NCI-H446 (cell line): ENCODE measurements at places on chromosomes 5 and 9.

- DNase-seq = no peak
These were observed 117.4 kb downstream of the PRKACG start for GRCh38 chr9:68896486-68896885.

DNA sequence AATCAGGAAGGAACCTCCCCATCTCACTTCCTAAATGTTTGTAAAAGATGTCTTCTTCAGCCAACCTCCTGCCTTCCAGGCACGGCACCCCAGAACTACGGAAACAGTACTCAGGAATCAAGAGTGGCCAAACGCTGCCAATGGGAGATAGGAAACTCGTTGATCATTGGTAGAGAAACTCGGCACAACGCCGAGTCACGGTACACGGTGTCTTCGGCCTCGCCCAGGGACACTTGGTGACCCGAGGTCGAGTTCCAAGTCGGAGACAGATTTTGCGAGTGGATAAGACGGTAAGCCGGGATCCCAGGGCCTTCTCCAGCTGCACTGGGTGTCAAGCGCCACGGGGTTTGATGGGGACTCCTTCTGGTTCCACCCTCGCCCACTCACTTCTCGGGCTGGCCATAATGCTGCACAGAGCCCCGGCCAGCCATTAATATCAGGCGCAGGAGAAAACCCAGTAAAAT lies 343 bp downstream of the KIAA0825 start:
- no peak for DNase-seq

GRCh38 chr5:129135633-129136032 lies 41.1 kb downstream of the ISOC1 start:
- DNase-seq = no peak

GRCh38 chr9:114894609-114895433 lies 35.6 kb downstream of the TNFSF8 start:
- no peak for DNase-seq

- DNase-seq = no peak
These were observed 69.5 kb upstream of the UNC5A start for GRCh38 chr5:176740702-176741496.

DNA sequence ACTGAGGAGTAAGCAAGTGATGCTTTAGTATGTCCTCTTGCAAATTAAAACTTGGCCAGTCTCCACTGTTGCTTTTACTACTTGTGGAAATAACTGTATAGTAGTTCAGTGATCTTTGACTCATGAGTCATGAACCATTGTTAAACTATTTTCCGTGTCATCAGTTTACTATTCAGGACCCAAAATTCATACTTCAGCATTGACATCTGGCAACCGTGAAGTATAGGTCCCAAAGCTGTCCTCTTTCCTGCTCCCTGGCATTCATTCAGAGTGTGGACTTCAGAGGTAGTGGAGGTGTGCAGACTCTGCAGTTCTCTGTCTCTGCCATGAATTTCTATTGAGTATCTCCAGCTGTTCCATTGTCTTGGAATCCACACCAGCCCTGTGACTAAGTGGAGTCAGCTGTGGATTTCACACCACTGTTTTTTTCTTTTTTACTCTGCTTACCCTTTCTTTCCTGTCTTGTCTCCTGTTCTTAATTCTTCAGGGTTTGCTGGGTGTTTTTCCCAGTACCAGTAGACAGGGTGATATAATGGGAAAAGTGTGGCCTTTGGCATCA lies 7.5 kb downstream of the TDRD7 start:
- DNase-seq = no peak

GRCh38 chr9:2727966-2728613 lies 10.8 kb downstream of the KCNV2 start:
- DNase-seq = peak; percentile 80
